ENCODE measurements at places on chromosomes 7 and 10.

DNA sequence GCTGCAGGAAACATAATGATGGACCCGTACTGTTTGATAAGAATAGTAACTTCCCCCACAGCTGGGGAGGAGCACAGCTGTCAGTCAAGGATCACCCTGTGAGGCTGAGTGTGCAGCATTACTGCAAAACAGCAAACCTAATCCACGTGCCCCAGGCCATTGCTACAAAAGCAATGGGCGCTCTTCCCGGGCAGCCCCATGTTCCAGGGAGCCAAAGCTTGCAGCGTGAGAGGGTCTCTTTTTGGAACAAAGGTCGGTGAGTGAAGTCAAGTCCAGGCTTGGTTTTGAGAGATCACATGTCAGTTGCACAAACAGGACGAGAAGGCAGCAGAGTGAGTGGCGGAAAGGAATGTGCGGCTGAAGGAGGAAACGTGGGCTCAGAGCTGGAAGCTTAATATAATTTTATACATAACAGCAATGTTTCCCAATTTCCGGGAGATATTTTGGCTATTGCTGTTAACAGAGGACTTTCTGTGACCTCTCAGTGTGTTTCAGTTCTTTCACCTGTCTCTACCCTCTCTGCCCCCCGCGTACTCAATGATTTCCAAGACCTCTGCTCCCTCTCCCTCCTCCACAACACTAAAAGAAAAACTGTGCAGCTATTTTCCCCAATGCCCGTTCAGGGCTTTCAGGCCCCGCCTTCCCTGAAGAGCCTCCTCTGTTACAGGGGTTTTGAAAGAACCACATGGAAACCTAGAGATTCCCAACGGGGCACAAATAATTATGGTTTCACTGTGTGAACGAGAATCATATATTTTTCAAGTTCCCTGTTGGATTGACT is 128.9 kb downstream of the MTPAP start:
- peak; percentile 62 for DNase-seq

DNA sequence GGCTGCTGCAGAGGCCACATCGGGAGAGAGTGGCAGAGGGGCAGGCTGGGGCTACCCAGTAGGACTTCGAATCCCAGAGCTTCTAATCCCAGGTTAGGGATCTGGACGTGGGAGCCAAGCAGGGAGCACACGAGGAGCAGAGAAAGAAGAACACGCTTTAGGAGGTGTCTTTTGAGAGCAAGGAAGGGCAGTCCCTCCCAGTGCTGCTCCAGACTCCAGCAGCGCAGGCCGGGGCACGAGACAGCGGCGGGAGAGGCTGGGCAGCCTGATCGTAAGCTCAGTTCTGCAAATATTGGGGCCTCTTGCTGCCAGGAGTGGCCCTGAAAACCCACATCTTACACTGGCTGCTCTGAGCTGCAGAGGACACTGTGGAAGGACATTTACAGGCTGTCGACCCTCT is 75.9 kb downstream of the HIPK2 start:
- no peak for DNase-seq

GRCh38 chr7:116785843-116786242 is 76.5 kb upstream of the CAPZA2 start:
- DNase-seq: no peak

- DNase-seq: no peak
These were observed 784.5 kb upstream of the C7orf33 start for GRCh38 chr7:147805996-147806576.

DNA sequence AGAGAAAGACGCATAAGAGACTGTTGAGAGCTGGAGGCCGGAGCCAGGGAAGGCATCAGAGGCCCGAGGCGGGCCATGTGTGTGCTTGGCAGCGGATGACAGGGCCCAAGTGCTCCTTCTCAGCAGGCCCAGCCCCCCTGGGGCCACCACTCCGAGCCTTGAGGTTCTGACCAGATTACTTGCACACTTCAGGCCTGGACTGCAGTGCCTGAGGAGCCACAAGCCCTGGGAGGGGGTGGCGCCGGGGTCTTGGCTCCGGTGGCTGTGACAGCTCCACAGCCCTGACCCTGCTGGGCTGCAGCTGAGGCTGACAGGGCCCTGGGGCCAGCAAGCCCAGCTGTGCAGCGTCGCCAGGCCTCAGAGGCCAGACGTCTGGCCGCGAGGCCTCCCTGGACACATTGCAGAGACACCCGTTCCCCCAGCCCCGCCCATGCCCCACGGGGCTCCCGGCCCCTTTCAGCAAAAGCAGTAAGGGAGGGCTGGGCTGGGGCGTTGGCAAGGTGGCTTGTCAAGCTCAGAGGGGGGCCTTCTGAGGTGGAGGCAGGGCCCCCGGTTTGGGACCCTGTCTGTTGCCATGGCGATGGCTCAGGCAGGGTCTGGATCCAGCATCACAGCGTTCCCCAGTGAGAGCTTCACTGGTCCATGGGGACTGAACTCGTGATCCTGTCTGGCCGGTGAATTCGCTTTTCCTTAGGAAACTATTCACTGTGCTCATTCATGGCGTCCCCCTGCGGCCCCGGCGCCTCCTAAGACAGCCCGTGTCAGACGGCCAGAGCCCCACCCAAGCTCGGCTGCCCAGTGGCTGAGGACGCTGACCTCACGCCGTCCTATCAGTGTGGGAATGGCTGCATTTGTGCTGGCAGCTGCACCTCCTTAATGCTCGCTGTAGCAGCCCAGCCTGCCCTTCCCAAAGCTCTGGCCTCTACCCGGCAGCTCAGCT is 5.7 kb downstream of the ELN start:
- DNase-seq: no peak

GRCh38 chr10:50456719-50457118 is 167.0 kb downstream of the SGMS1 start:
- peak; percentile 56 for DNase-seq

- peak; percentile 6 for DNase-seq
These were observed 120.4 kb upstream of the TARP start for GRCh38 chr7:38393874-38394273.

GRCh38 chr7:22488643-22489462 is 11.1 kb downstream of the STEAP1B start:
- peak; percentile 81 for DNase-seq

- DNase-seq: no peak
These were observed 9.9 kb upstream of the CSGALNACT2 start for GRCh38 chr10:43128331-43128730.

Measured in suppressor macrophage (primary cell).